Stimulated activated CD8-positive, alpha-beta memory T cell treated with anti-CD3 and anti-CD28 coated beads, Interleukin-15, amount 100 ng/mL, for 1 hour (primary cell): ENCODE measurements at places on chromosomes 12 and 14.

GRCh38 chr14:51593397-51593796, 58.3 kb upstream of the FRMD6 start:
- DNase-seq: no peak

GRCh38 chr12:77122661-77123060, 57.3 kb upstream of the E2F7 start:
- DNase-seq: no peak

DNA sequence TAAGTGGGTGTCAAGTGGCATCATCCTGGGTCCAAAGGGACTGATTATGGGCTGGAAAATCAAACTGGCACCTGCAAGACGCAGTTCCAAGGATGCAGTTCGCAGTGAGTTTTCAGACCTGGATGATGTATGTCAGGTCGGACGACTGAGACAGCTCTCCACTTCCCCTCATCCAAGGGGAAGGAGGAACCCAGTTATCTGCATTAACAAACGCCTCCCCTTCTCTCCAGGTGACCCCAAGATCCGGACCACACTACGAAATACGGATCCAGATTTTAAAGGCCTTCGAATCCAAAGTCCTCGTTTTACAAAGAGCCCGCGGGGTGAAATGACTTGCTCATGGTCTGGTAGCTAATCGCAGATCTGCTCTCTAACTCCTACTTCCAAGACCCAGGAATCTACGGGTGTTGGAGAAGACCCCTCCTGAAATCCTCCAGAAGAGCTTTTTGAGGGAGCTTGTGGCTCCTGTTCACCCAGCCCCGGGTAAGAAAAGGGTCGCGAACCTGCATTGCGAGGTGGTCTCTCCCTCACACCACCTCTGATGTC, 460 bp upstream of the SYNE2 start:
- no peak for DNase-seq

- no peak for DNase-seq
Measured at GRCh38 chr14:103625356-103626095, 3.5 kb upstream of the KLC1 start.

- no peak for DNase-seq
Measured at GRCh38 chr12:31781894-31782540, 53.2 kb upstream of the AMN1 start.

DNA sequence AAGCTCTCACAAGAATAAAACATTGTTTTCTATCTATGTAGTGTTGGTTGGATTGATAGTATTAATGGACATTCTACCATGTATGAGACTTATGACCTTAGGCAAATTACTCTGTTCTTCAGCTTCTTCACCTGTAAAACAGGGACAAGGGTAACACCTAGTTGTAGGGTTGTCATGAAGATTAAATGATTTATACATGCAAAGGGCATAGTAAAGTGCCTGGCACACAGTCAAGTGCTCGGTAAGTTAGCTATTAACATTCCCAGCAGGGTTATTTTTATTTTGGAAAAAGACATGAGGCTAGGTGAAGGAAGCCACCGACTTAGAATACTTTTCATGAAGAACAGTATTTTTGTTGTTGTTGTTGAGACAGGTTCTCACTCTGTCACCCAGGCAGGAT, 71.2 kb upstream of the PLXNC1 start:
- no peak for DNase-seq

DNA sequence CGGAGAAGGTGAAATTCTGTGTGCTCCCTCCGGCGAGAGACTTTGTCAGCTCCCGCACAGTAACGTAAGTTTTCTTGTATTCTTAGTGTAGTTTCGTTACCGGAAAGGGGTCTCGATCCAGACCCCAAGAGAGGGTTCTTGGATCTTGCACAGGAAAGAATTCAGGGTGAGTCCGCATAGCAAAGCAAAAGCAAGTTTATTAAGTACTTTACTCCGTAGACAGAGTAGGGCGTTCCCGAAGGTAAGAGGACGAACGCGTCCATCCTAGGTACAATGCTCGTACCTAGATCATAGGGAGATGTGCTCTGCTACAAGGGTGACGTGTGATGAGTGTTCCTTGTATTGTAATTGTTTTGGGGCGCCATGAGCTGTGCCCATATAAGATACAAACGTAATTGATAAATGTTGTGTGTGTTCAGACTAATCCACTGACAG, 293 bp downstream of the IFI27L1 start:
- no peak for DNase-seq

DNA sequence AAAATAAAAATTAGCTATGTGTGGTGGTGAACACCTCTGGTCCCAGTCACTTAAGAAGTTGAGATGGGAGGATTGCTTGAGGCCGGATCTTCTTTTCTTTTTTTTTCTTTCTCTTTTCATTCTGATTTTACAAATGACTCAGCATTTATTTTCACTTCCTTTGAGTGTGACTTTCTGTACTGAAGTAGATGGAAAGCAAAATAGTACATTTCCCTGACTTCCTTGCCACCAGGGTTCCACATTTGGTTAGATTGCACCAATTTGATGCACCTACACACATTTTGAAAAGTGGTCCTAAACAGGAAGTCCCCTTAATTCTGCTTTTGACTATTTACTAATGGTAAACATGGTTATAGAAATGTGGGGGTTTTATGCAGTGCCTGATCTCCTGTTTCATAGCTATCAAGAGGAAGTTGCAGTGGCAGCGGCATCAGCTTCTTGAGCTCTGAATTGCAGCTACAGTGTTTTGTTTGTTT, 13.0 kb upstream of the LEMD3 start:
- DNase-seq: no peak

GRCh38 chr14:85420707-85421106, 109.2 kb upstream of the FLRT2 start:
- no peak for DNase-seq

GRCh38 chr12:111457071-111457470, 51.3 kb downstream of the SH2B3 start:
- no peak for DNase-seq

GRCh38 chr14:27006570-27006969, 408.7 kb upstream of the NOVA1 start:
- DNase-seq: no peak

DNA sequence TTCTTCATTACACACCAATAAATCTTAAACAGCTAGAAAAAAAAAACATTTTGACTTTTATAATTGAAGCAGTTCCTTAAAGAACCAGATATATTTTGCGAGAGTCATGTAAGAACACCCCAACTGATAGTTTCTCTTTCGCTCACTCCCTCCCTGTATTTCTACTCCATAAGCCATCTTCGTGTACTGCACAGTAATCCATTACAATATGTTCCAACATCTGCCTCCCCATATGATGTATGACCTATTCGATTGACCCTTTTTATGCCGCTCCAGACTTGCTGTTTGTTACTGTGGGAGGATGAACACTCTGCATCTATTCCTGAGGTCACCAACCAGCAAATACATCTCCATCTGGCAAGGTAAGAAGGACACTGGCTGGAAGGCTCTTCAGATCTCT, 331.7 kb downstream of the SOX5 start:
- DNase-seq: no peak

DNA sequence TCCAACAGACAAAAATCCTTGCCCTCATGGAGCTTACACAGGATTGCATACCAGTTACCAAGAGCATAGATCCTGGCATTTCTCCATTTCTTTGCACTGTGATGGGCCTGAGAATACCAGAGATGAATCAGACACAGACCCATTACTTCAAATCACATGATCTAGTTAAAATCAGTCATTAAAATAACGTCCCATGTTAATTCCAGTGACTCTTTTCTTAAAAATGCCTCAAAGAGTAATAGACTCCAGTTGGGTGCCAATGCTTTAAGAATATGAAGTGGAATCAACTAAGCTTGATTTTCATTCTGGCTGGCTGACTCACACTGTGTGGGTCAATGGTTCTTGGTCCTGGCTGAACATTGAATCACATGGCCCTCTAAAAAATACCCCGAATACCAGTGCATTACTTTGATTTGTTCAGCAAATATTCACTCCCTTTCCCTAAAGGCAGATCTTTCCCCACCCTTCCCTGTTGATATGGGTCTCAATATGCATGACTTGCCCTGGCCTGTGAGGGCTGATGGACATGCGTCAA, 11.0 kb downstream of the ASB2 start:
- DNase-seq: no peak

- DNase-seq: no peak
Measured at GRCh38 chr12:122161682-122162081, 12.3 kb downstream of the IL31 start.

DNA sequence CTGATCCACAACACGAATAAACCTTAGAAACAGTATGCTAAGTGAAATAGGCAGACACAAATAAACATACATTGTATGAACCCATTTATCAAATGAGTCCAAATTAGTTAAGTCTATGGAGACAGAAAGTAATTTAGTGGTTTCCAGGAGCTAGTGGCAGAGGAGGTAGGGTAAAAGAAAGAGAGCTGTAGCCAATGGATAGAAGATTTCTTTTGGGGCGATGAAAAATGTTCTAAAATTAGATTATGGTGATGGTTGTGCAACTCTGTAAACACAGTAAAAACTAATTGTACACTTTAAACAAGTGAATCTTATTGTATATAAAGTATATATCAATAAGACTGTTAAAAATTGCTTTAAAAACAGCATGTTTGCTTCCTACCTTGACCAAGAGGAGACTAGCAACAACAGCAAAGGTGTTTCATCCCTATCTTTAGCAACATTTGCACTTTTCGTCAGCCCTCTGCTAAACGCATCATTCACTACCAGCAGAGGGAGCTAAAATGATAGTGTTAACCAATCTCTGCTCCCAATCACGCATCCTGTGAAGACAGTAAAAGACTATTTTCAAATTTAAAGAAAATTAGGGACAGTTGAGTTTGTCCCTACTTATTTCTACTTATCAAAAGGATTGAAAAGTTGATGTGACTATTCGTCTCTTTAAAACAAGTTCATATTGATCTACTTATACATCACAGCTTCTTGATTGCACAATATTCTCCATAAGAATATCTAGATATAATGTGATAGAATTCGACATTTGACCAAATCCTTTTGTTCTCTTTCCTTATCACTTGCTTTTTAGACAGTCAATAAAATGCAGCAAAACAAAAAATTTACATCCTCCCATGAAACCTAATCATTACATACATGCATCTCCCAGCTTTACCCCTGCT, 24.0 kb upstream of the LGR5 start:
- DNase-seq: no peak

GRCh38 chr14:34794217-34794616, 79.8 kb upstream of the CFL2 start:
- no peak for DNase-seq

GRCh38 chr14:105420101-105420973, 710 bp downstream of the MTA1 start:
- no peak for DNase-seq

DNA sequence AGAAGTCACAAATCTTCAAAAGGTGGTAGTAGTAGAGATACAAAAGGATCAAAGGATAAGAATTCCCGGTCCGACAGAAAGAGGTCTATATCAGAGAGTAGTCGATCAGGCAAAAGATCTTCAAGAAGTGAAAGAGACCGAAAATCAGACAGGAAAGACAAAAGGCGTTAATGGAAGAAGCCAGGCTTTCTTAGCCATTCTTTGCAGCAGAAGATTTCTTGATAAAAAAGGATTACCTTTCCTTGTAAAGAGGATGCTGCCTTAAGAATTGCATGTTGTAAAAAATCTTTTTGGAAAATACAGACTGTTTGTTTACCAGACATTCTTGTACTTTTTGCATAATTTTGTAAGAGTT, 6.6 kb downstream of the PNN start:
- DNase-seq: no peak

GRCh38 chr14:24179294-24179960, 7.5 kb downstream of the REC8 start:
- no peak for DNase-seq

GRCh38 chr14:98210045-98210672, 1061.8 kb downstream of the BCL11B start:
- no peak for DNase-seq

GRCh38 chr14:75331471-75331870, 52.8 kb downstream of the FOS start:
- no peak for DNase-seq

DNA sequence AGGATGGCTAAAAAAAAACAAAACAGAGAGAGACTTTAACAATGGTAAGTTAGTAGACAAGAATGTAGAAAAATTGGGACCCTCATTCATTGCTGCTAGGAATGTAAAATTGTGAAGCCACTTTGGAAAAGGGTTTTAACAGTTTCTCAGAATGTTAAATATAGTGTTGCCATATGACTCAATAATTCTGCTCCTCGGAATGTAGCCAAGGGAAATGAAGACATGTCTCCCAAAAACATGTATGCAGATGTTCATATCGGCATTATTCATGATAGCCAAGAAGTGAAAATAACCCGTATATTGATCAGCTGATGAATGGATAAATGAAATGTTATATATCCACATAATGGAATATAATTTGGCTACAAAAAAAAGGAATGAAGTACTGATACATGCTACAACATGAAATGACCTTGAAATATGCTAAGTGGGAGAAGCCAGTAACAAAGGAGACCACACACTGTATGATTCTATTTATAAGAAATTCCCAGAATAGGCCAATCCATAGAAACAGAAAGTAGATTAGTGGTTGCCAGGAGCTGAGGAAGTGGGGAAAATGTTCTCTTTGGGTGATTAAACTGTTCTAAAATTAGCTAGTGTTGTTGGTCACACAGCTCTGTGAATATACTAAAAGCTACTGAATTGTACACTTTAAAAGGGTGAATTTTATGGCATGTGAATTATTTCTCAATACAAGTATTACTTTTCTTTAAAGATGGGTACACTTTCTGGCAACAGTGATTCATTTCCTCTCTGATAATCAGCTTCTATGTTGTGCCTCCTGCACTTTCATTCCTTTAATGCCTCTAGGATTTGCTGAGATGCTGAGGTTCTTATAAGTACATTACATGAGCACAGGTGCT, 132.5 kb downstream of the DAAM1 start:
- DNase-seq: no peak

GRCh38 chr14:21268617-21269251, 508 bp downstream of the HNRNPC start:
- no peak for DNase-seq

DNA sequence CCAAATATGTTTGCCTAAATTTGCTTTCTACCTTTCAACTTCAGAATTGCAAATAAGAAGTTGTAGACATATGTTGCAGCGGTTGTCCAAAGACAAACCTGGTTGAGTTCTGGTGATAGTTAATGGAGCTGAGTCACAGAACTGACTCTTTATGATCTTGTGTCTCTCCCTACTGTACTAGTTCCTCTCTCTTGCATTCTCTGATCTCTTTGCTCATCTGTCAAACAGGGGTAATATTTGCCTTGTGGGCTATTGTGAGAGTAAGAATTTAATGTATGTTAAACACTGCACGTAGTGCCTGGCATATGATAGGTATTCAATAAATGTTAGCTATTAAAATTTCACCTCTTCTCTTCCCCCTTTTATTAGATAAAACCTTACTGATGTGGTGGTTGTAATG, 283.5 kb upstream of the RGS6 start:
- DNase-seq: no peak

GRCh38 chr12:63985456-63985855, 141.0 kb downstream of the SRGAP1 start:
- no peak for DNase-seq
